ENCODE measurements at places on chromosomes 6 and 20.

GRCh38 chr20:37494301-37494700, 26.7 kb upstream of the NNAT start:
- no peak for DNase-seq

- DNase-seq, result no peak
These were observed 4.6 kb downstream of the UNC93A start for GRCh38 chr6:167295495-167296292.

DNA sequence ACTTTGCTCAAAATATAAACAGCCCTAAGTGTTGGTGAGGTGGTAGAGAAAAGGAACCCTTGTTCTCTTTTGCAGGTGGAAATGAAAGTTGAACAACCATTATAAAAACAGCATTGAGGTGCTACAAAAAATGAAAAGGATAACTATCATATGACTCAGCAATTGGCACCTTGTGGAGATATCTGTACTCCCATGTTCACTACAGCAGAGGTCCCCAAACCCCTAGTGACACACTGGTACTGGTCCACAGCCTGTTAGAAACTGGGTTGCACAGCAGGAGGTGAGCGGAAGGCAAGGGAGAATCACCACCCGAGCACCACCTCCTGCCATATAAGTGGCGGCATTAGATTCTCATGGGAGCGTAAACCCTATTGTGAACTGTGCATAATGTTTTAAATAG, 267.4 kb upstream of the THEMIS start:
- DNase-seq, result no peak

GRCh38 chr6:28371706-28372451, 22.1 kb downstream of the ZKSCAN3 start:
- no peak for DNase-seq

- no peak for DNase-seq
These were observed 98.7 kb upstream of the LAMA2 start for GRCh38 chr6:128784266-128784665.

- no peak for DNase-seq
These were observed 220.0 kb upstream of the THBS2 start for GRCh38 chr6:169473663-169474062.

DNA sequence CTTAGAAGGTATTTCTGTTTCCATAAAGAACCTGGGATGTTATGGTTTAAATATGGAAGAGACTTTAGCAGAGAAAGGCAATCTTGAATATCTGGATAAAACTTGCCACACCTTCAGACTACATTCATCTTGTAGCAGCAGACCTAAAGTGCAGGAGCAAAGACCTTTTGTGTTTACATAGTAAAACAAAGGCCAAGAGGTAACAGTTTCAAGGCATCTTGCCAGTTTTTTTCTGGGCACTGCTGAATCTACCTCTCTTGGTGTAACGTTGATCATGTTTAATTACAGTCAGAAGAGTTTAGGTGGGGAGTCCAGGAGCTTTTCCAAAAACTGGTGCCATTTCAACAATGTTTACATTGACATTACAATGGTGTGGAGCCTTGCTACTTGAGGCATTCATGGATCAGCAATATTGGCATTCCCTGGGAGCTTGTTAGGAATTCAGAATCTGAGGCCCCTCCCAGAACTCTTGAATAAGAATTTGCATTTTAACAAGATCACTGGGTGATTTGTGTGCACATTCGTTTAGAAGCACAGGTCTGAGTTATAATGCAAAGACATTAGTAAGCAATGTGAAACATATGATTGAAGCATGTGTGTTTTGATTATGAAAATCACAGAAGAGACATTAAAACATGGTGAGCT, 94.5 kb downstream of the F13A1 start:
- no peak for DNase-seq

DNA sequence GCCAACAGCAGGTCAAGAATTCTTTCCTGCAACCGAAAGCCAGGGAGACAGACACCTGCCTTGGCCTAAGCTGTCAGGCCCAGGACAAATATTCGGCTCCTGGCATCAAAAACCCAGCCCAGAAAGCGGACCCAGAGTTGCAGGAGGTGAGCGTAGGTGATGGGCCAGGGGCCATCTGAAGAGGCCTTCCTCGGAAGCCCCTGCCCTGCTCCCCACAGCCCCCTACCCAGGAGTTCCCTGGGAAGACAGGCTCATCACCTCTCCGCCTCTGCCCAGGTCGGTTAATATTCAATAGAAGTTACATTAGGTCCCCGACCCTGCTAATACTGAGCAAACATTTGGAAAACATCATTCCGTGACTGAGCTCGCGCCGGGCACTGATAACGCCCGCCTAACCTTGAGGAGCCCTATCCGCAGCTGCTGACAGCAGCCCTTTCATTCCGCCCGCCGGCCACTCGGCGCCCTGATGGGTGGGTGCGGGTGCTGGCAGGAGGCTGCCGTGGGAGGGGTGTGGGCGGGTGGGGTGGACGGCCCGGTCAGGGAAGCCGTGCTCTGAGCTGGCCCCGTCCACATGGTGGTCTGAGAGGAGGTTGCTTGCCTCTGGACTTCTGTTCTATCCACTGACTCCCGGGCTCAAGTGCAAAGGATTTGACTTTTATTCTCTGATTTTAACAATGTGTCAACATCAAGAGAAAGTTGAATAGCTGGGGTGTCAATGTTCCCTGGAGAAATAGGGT, 55.7 kb downstream of the HNF4A start:
- no peak for DNase-seq

DNA sequence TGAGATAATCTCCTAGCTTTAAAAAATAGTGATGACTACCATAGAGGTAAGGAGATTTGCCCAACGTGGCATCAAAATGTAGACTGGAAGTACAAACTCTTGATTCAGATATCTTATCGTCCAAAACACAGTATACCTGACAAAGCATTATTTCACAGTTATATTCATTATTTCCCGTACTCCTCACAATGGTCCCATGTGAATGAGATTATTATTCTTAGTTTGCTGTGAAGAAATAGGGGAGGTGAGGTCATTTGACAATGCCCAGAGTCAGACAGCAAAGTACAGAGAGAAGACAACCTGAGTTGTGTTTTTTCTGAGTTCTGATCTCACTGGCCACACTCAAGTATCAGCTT, 1.2 kb upstream of the TFB1M start:
- no peak for DNase-seq

DNA sequence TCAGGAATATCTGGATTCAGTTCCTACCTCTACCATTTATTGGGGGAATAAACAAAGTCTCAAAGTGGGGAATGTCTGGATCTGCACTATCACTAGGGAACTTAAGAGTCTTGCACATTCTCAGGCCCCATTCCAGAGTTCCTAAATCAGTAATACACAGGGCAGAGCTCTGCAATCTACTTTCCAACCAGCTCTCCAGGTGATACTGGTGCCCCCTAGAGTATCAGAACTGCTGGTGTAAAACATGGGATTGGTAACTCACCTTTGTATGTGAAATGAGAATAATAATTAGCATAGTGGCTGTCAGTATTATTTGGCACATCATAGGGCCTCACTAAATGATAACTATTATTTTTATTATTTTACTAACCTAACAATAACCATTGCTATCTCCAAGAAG, 278.8 kb upstream of the IMPG1 start:
- DNase-seq, result no peak

DNA sequence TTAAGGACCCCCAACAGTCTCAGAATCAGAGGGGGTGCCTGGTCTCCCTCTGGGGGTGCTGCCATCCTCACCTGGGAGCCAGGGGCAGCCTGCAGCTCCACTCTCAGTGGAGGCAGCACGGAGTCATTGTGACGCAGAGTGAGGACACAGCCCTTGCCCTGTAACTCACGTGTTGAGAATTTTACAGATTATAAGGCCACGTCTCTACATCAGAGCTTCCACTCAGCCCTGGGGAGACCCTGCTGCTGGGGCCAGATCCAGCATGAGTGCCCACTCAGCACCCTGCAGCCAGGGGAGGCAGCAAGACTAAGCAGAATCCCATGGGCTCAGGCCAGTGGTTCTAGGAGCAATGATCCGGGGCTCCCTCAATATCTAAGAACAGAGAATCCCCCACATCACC, 137.4 kb upstream of the AFDN start:
- no peak for DNase-seq

GRCh38 chr20:45181639-45182038, 6.9 kb downstream of the PI3 start:
- no peak for DNase-seq

GRCh38 chr6:3001773-3002293, 2.1 kb downstream of the NQO2 start:
- DNase-seq, result no peak

GRCh38 chr6:4920914-4921410, 82.9 kb downstream of the RPP40 start:
- no peak for DNase-seq

GRCh38 chr6:100700009-100700408, 181.1 kb downstream of the ASCC3 start:
- no peak for DNase-seq

DNA sequence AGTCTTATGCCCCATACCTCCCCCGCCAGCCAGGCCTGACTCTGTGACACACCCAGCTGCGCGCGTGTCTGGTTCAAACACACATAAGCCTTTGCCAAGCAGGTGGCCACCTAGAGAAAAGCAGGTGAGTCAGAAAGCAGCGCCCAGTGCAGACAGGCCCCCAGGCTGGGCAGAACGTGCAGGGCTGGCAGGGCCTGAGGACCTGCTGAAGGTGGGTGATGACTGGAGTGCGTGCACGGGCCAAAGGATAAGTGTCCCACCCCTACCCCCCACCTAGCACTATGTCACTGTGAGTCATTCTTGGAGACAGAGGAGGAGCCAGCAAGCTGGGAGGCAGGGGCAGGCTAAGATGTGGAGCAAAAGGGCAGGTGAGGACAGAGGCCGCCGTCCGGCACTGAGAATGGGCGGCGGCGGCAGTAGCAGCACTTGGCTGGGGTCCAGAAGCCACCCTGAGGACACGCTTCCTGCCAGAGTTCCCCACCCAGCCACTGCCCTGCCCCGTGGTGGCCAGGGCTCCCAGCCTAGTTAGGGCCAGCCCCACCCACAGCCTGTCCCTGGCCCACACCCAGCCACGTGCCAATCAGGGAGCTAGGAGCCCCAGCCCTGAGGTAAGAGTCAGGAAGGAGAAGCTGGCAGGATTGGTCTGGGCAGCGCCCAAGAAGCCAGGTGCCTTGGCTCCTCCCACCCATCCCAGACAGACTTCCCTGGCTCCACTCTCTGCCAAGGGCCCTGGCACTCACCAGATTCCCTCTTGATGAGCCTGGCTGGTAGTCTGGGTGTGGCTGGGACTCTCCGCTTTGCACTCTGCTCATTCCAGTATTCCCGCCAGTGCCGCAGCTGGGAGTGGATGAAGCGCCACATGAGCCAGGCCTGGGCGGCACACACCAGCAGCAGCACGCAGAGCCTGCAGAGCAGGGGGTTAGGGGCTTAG, 72.7 kb downstream of the TRAM2 start:
- DNase-seq, result no peak

- DNase-seq, result no peak
These were observed 416.6 kb upstream of the SULF2 start for GRCh38 chr20:48201885-48202284.

GRCh38 chr6:20370393-20370792, 31.3 kb upstream of the E2F3 start:
- DNase-seq, result no peak

GRCh38 chr6:98946879-98947410, 801 bp downstream of the FBXL4 start:
- DNase-seq, result no peak

DNA sequence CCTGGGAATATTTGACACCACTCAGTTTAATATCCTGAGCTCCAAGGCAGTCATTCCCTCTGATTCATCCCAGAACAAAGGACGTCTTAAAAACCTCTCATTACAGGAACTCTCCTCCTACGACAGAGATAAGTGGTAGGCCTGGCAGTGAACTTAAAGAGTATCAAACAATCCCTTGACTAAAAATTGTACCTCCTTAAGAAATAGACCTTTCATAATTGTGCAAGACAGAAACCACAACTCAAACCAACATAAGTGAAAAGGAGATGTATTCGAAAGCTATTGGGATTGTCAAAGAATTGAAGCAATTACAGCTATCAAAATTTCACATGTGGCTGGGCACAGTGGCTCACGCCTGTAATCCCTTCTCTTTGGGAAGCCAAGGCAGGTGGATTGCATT, 19.1 kb upstream of the BNIP5 start:
- no peak for DNase-seq

DNA sequence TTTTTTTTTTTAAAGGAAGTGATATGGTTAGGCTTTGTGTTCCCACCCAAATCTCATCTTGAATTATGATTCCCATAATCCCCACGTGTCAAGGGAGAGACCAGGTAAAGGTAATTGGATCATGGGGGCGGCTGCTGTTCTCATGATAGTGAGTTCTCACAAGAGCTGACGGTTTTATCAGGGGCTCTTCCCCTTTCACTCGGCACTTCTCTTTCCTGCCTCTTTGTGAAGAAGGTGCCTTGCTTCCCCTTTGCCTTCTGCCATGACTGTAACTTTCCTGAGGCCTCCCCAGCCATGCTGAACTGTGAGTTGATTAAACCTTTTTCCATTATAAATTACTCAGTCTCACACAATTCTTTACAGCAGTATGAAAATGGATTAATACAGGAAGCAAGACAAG, 64.3 kb downstream of the ZFP64 start:
- no peak for DNase-seq

GRCh38 chr6:53795702-53796450, 1.1 kb downstream of the LRRC1 start:
- DNase-seq, result no peak

DNA sequence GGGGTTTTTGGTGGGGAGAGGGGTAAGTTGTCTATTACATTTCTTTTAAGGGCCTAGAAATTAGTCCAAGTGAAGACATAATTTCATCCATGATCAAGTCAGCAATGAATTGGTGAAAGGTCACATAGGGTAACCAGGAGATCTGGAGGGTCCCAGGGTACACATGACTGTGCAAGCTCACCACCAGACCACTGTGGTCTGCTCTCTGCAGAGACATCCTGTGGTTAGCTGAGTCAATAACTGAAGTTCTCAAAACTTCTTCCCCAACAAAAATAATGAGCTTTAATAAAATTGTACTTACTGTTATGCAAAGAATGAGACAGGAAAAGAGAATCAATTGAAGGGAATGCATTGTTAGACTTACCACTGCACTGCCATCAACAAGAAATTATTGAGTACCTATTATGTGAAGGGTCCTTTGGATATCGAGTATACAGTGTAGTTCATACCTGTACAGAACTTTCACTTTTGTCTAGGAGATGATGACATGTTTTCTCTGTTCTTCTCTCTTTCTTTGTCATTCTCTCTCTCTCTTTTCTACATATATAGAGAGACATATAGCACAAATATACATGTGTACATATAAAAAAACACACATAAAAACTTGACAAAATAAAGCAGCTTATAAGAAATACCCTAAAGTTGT, 209.8 kb downstream of the GJA1 start:
- DNase-seq, result no peak

DNA sequence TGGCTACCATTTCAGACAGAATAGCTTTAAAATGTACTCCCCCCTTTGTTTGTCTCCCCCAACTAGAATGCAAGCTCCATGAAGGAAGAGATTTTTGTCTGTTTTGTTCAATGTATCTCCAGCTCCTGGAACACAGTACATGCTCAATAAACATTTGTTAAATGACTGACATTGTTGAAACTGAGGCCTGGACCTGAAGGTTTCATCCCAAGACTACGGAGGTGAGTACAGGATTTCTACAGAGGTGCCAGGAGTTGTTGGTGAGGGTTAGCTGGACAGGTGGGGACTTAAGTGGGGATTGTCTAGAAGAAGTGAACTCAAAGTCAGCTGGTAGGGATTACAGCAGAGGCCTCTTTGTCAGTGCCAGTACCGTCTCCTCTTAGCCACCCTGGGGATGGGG, 19.4 kb downstream of the VEGFA start:
- DNase-seq, result no peak
